ENCODE measurements at places on chromosomes 13 and 19.

- no peak for DNase-seq
Measured at GRCh38 chr19:39342647-39343305, 555 bp downstream of the SAMD4B start.

GRCh38 chr13:79869326-79869725 is 388.4 kb downstream of the NDFIP2 start:
- no peak for DNase-seq

GRCh38 chr13:51308781-51309180 is 30.7 kb upstream of the SERPINE3 start:
- DNase-seq: no peak

- no peak for DNase-seq
Measured at GRCh38 chr13:20332361-20333096, 100.4 kb upstream of the GJB6 start.

DNA sequence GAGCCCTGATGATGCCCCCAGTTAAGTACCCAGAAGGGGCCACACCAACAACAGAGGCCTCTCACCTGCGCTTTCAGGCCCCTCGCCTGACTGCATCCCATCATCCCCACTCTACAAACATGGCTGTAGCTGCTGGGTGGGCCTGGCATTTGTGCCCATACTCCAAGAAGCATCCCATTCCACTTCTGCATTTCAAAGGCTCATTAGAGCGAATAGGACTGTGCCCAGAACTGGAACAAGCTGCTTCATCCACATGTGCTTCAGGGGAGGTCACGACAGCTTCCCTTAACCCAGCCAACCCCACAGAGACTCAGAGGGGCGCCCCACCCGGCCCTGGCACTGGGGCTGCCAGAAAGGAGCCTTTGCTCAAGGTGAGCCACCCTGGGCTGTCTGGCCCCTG is 156.9 kb downstream of the SIPA1L3 start:
- no peak for DNase-seq

GRCh38 chr19:41144403-41144802 is 30.2 kb downstream of the CYP2F1 start:
- peak; percentile 75 for DNase-seq

GRCh38 chr13:42211704-42212464 is 60.1 kb upstream of the AKAP11 start:
- no peak for DNase-seq

DNA sequence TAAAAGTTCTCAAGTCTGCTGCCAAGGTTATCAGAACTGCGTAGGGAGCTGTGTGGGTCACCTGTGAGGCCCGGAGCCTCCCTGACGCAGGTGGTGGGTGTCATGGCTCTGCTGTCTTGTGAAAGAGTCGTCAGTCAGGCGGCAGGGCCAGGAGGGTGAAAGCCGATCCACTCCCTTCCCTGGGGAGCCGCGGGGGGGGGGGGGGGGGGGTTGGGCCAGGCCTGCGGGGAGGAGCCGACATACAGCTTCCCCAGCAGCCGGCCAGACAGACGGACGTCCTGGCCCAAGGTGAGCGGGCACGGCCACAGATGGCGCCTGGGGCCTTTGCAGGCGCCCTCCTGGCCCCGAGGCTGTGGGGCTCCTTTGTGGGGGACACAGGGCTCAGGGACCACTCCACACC is 12.4 kb downstream of the SBNO2 start:
- no peak for DNase-seq

- DNase-seq: no peak
Measured at GRCh38 chr19:58479303-58479702, 3.2 kb downstream of the ZNF446 start.

GRCh38 chr19:47303966-47304365 is 5.7 kb upstream of the C5AR1 start:
- DNase-seq: no peak

DNA sequence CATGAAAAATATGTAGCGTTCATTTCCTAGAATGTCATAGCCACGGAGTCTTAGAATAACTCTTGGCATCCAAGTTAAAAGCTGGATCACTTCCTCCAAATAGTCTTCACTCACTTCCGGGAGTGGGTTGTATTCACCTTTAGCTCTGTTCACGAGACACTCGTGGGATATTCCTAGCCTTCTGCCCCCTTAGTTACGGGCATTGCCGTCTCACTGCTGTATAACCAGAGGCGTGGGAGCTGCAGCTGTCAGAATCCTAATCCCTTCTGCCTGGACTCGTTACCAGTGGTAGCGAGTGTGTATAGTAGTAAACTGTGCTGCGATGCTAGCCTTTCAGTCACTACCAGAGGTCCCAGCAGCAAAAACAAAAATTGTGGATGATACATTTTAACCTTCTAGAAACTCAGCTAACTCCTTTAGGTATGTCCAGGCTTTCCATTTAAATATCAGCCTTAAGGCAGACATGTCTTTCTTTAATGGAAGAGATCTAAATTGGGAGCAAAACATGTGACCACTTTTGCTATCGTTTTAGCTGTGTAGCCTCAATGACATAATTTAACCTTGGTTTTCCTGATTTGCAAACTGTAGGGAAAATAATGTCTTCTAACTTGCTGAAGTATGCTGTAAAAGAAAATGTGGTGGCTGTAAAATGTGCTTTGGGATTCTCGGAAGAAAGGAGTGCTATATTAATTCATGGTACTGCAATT is 34.1 kb downstream of the ERCC5 start:
- DNase-seq: no peak

DNA sequence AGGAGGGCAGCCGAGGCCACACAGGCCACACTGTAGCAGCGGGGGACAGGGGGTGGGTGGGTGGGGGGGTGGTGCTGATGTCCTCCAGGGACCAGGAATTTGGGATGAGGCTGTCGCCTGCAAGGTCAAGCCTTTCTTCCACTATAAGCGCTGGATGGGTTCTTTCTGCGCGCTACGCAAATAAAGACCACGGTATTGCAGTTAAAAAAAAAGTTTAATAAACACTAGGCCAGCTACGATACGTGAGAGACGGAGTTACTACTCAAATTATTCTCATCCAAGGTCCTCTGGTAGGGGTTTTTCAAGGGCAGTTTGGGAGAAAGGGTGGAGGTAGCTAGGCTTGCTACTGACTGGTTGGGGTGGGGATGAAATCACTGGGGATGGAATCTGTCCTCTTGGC is 508 bp upstream of the ZNF44 start:
- no peak for DNase-seq

DNA sequence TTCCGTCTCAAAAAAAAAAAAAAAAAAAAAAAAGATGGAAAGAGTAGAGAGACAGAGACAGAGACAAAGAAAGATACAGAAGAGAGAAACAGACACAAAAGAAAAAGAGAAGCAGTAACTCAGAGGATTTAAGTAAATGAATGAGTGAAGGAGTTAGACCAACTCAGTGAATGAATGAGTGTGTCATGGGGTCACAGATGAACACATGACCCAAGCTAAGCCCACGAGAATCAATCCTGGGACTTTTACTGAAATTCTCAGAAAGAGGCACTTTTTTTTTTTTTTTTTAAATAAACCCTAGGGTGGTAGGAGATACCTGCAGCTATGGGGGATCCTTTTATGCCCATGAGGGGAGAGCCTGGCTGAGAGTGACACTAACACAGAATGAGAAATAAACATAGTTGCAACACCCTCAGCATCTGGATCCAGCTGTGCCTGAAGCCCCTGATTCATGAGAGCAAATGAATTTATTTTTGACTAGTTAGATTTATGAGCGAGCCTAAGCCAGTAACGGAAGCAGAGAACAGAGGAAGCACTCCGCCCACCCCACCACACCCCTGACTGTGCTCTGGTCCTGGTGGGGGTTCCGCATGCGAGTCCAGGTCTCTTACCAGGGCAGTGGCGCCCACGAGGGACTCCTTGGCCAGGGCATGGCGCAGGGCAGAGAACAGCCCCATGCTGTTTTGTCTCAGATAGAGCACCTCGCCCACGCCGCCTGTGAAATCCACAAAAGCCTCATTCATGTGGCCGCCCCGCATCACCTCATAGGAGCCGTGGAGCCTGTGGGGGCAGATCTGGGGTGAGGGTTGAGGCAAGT is 4.6 kb downstream of the CAPN12 start:
- no peak for DNase-seq

DNA sequence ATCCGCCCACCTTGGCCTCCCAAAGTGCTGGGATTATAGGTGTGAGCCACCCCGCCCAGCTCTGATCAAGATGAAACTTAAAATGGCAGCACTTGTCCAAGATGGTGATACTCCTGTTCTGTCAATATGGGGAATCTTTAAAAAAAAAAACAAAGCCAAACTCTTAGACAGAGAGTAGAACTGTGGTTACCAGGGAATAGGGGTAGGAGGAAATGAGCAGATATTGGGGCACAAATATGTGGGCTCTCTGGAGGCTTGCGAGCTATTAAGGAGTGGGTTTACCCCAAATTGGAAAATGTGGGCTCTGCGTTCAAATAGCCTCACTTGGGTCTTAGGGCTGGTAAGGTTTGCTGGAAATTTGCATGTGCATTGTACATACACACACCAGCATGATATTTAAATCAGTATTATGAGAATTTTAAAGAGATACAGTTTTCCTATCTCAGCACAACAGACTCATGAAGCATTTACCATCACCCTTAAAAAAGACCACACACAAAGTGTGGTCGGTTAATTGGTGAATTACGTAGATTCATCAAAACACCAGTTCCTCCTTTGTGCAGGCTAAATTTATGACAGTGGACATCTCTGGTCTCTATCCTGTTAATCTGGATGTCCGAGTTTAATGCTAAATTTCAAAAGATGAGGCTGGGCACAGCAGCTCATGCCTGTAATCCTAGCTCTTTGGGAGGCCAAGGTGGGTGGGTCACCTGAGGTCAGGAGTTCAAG is 11.3 kb downstream of the CD70 start:
- no peak for DNase-seq

- DNase-seq: no peak
Measured at GRCh38 chr19:44823373-44823698, 14.4 kb downstream of the BCAM start.

DNA sequence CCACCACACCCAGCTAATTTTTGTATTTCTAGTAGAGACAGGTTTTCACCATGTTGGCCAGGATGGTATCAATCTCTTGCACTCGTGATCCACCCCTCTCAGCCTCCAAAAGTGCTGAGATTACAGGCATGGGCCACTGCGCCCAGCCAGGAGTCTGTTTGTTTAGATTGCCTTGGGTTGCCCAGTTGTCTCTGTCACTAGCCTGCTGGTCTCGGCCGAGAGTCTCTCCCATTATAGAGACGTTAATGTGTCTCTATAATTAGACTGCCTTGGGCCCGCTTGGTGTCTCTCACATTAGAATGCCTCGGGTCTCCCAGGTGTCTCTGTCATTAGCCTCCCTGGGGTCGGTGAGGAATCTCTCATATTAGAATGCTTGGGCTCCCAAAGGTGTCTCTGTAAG is 1533.6 kb downstream of the UQCRFS1 start:
- no peak for DNase-seq

GRCh38 chr13:111536075-111536642 is 215.7 kb downstream of the TEX29 start:
- DNase-seq: no peak

DNA sequence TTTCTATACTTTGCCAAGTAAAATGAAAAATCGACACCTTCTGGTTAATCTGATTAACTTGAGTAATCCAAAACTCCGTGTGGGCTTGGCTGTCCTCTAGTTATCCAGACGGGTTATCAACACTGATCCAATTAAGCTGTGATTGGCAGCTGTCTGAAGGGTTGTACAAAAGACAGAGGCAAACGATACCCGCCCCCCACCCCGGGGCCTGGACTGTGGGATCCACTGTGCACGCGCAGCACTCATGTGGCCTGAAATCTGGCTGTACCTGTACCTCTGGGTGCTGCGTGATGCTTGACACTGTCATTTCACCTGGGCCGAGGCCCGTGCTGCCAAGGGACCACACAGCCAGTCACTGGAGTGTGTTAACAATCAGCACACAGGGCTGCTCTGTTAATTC is 53.5 kb downstream of the COL4A2 start:
- no peak for DNase-seq

DNA sequence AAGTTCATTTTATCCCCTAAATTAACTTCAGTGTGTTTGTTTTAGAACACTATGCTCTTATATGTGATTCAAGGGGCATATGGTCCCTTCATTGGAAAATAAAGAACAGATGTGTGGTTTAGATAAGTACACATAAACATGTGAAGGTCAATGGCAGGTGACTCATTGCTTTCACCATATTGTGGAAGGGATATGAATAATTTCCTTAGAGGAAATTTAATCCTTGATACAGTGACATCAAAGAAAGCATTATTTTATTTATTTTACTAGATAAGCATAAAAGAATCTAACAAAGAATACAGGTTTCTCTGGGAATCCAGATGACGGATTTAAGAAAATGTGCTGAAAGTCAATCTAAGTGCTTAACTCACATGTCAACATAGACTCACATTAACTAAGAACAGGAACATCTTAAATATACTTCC is 373.5 kb downstream of the KCTD12 start:
- DNase-seq: no peak

DNA sequence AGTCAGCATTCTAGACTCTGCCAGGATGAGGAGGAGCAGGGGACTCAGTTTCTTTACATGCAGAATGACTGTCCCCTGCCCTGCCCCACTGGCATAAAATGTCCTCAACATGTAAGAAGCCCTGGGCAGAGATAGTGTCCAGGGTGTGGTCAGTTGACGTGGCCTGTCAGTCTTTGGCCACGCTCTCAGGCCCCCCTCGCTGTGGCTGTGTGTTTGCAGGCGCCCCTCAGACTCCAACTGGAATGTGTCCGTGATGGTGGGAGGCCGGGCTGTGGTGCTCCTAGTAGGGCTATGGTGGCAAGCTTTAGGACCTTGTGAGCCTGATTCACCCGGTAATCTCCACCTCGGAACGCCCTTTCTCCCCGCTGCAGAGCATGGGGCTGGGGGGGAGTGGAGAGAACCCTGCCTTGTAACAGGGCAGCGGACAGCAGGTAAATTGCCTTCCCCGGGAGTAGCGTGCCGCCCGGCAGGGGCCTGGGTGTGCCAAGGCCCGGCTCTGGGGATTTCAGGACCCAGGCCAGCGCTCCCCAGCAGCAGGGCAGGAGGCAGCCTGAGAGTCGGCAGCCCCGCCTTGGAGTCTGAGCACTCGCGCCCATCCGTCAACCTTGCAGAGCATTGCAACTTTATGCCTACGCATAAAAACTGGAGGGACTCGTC is 62.3 kb downstream of the CHST8 start:
- no peak for DNase-seq

GRCh38 chr13:25602176-25602575 is 230.4 kb downstream of the ATP8A2 start:
- DNase-seq: no peak

DNA sequence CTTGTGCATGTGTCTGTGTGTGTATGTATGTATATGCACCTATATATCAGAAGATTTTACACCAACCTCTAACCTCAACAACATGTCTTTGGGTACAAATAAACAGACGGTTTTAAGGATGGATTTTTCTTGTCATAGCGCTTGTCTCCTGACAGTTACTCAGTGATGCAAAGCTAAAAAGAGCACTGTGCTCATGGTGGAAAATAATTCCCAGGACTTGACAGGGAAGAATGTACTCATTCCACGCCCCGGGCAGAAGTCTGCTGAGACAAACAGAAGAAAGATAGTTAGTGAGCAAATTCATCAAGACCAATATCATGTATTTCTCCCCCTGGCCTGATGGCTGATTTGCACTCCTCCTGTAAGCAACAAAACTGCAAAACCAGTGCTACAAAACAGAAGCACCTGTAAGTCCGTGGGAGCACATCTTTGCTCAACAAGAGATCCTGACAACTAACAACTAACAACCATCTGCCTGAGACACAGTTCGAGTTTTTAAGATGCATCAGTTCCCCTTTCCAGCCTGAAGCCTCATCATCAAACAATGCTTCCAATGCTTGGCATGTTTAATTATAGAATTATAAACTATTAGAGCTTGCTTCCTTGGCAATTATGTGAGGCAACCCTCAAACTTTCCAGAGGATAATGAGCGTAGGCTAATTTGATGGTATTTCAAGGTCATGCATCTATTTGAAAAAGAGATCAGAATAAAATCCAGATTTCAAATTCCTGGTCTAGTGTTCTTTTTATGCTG is 812.7 kb upstream of the MIR17HG start:
- DNase-seq: no peak

Data from NCI-H2227 treated with DMSO at 0.1 percent for 48 hours (cell line).